Ascending aorta (tissue), 2 donors: ENCODE measurements at places on chromosomes 16 and 17.

DNA sequence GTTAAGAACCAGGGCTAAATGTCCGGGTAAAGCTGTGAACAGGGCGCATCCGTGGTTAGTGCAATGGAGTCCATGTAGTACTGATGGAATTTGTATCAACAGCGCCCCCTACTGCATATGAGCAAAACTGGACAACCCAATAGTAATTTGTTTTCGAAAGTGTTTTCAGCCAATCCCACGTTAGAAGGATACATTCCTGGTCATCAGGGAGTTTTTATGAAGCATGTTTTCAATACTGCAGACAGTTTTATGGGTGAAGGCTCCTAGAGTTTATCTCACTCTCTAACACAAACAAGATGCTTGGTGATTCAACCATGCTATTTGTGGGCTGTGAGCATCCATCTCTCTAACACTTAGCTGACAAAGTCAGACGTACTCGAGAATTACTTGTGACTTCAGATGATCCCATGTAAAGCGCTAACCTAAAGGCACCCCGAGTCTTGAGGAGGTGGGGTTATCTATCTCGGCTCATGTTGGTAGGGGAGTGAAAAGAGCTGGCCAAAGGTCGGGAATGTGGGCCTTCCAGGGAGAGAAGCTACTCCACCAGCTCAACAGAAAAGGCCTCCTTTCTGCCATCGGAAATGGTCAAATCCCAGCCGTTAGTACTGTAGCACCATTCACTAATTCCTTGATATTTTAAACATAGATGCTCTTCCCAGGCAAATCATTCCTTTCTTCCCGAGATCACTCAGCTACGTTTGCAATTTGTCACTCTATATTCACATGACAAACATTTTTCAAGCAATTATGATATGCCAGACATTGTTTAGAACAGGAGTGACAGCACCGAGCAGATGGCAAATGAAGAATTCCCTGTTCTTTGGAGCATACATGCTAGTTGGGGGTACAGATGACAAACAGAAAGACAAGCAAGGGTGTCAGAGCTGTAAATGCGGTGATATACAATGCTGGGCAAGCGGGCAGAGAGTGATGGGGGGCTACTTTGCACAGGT is 46.9 kb upstream of the HNF1B start:
- no peak for DNase-seq

- no peak for DNase-seq
Measured at GRCh38 chr16:11795887-11796226, 1.2 kb downstream of the ZC3H7A start.

GRCh38 chr17:82334622-82335394 is 1.2 kb upstream of the SECTM1 start:
- DNase-seq = no peak

- no peak for DNase-seq
Measured at GRCh38 chr16:25258861-25259179, 1.2 kb upstream of the ZKSCAN2 start.

DNA sequence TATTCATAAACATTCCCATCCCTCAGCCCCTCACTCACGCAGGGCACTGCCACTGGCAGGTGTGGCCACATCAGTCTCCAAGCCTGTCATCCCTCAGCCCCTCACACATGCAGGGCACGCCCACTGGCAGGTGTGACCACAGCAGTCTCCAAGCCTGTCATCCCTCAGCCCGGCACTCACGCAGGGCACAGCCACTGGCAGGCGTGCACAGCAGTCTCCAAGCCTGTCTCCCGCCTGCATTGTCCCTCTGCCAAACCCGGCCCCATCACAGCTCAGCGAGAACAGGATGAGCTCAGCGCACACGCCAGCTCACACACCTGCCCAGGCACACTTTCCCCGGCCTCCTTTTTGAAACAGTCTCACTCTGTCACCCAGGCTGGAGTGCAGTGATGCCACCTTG is 11.4 kb upstream of the KREMEN2 start:
- DNase-seq = no peak

DNA sequence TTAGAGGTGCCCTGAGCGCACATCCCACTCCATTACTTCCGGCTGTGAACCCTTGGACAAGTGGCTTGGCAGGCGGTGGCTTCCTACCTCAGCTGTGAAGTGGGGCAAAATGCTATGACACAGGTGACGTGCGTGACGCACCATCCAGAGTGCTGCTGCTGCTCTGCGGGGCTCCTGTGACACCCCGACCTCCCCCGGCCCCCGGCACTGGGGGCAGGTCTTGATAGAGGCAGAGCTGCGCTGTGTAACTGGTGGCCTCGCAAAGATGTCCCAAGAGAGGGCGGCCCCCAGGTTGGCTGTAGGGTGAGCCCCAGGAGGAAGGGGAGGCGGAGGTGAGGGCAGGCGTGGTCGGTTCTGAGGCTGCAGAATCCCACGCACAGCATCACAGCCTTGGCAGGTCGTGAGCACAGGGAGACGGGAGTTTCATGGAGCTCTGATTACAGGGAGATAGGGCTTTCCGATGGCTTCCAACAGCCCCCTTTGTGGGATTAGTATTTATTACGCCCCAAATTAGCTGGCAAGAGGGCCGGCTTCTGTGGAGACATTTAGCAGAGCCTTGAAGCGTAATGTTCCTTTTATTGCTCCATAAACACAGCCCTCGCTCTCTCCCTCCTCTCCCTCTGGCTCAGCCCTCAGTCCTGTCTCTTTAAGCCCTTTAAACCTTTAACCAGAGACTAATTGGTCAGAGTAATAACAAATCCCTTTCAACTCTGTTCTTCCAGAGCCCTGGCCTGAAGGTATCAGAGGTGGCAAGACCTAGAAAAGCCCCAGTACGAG is 328.1 kb downstream of the C16orf95 start:
- DNase-seq = no peak

DNA sequence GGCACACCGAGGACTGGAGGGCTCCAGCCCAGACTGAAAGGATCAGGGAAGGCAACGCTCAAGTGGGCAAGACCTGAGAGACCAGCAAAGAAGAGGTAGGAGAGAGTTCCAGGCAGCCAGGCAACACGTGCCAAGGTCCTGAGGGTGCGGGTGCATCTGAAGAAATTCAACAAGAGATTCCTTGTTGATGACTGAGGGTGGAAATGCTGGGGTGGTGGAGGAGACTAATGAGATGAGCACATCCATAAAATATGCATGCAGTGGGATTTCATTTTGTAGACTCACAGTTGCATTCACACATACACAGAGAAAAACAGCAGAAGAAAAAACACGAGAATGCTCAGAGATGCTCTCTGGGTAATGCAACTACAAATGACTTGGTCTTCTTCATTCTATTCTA is 154.8 kb upstream of the FOXF1 start:
- DNase-seq = no peak

DNA sequence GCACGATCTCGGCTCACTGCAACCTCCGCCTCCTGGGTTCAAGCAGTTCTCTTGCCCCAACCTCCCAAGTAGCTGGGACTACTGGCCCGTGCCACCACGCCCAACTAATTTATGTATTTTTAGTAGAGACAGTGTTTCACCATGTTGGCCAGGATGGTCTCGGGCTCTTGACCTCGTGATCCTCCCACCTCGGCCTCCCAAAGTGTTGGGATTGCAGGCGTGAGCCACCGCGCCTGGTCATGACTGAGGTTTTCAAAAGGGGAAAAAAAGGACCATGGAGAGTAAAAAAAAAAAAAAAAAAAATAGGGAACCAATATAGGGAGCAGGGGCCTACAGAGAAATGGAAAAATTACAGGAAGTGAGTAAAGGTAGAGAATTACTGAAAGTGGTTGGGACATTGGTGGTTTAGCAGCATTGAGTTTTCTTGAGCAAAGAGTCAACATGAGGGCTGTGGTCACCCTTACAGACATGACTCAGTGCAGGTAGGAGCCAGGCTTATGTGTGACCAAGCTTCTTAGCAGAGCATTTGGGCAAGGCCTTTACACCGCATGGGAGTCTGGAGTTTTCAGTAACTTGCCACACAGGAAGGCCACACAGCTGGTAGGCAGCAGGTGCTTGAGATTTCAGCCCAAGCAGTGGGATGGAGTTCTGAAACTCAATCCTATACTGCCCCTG is 447.3 kb downstream of the HS3ST3B1 start:
- no peak for DNase-seq

- no peak for DNase-seq
Measured at GRCh38 chr17:46042925-46043324, 43.9 kb downstream of the STH start.

- no peak for DNase-seq
Measured at GRCh38 chr16:80279656-80280055, 261.1 kb upstream of the DYNLRB2 start.

- no peak for DNase-seq
Measured at GRCh38 chr16:88747588-88748301, 37.3 kb downstream of the PIEZO1 start.

DNA sequence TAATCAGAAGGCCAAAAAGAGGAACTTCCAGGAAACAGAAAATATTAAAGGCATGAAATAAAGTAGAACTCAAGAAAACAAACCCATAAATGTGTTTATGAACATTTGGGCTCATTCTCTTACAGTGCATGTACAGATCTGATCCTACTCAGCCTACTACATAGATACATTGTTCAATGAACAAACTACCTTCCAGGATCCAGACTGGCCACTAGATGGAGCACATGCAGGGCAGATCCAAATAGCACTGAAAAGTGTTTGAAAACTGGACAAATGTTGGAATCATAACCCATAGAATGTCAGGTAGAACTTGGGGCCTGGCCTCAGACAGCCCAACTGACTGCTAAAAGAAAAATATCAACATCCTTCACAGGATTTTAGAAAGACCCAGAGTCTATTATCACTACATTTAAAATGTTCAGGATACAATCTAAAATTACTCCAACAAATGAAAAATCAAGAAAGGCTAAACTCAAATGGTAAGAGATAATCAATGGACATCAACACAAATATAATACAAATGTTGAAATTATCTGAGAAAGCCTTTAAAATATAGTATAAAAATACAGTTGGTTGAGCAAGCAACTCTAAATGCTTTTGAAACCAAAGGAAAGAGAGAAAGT is 122.4 kb upstream of the NUDT7 start:
- DNase-seq = no peak

- DNase-seq = no peak
Measured at GRCh38 chr17:32240750-32241149, 24.9 kb upstream of the RHBDL3 start.

DNA sequence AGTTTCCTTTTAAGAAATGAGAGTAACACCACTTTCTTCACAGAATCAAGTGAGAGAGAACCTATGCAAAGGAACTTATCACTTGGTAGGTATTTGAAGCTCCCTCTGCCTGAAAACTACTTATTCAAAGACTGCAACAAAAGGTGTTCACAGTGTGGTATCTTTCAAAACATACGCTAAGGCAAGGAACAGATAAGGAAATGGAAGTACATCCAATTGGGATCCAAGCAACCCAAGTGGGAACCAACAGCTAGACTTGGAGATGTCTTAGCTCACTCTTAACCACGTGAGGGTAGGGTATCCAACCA is 431 bp upstream of the PPM1E start:
- DNase-seq = no peak

DNA sequence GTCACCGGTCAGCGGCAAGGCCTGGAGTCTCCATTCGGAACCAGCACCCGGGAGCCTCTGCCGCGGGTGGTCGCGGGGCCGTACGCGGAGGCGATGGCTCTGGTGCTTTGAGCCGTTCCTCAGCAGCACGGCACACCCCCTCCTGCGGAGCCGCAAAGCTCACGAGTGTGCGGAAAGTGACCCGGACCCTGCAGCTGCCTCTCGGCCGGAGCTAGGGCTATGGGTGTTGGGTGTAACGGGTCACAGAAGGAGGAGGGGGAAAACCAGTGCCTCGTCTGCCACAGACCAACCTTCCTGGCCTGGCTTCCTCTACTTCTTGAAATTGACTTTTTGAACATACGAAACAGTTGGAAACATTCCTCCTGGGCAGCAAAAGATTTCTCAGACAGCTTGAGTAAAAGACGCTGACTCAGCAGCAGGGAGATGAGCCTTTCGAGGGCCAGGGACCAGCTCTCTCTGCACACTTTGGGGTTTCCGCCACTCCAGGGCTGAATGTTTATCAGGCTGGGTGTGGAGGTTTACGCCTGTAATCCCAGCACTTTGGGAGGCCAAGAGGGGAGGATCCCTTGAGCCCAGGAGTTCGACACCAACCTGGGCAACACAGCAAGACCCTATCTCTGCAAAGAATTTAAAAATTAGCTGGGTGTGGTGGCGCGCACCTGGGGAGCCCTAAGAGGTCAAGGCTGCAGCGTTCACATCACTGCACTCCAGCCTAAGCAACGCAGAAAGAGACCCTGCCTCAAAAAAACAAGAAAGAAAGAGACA is 26.4 kb upstream of the PITPNA start:
- DNase-seq = no peak

- DNase-seq = no peak
Measured at GRCh38 chr16:49194537-49195236, 87.0 kb downstream of the CBLN1 start.

- no peak for DNase-seq
Measured at GRCh38 chr16:69040144-69040909, 65.1 kb upstream of the HAS3 start.

DNA sequence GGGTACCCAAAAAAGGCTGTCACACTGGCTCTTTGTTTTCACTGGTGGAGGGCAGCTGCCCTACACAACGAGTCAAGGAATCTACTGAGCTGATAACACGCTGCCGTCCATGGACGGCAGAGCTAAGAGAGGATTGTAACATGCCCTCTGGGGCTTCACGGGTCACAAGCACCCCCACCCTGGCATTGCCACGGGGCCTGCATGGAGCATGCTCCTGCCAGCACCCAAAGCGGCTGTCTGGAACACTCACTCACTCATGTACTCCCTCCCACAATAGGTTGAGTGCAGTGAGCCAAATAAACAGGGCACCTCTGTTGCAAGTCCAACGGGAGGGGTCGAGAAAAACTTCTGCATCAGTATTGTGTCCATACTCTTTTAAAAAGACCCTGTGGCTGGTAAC is 181.6 kb downstream of the MAP2K6 start:
- no peak for DNase-seq

DNA sequence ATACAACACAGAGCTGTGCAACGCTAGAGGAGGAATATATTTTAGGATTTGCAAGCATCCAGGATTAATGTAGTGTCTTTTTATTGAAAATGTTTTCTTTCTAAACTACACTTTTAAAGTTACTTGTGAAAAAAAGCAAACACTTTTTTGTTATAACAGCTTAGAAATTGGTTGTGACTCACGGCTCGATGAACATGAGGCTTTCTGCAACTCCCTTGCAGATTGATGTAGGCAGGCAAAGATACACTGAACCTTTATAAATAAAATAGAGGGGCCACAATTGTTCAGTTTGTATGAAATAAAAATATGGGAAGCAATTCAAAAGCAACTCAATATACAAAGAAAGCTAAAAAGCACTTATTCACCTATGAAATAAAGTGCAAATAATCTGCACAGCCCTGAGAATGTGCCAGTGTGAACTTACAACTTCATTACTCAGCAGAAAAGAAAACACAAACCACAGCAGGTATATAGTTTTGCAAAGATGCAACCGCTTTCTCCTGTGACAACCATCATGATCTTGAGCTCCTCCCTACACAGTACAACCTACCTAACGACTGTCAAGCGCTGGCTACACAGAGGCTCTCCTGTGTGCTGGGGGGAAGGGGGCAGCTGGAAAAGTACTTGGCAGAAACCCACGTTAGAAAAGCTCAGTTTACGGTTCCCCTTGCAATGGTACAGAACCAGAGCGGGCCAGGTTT is 948 bp downstream of the LUC7L start:
- no peak for DNase-seq

- DNase-seq = no peak
Measured at GRCh38 chr16:13959626-13960025, 39.7 kb downstream of the ERCC4 start.

- DNase-seq = no peak
Measured at GRCh38 chr17:67156269-67157199, 88.5 kb downstream of the HELZ start.

- DNase-seq = no peak
Measured at GRCh38 chr16:24273508-24274182, 17.5 kb downstream of the CACNG3 start.
